ENCODE measurements at places on chromosomes 11 and 22.

- no peak for DNase-seq
These were observed 10.8 kb downstream of the SLC35C1 start for GRCh38 chr11:45815747-45816146.

DNA sequence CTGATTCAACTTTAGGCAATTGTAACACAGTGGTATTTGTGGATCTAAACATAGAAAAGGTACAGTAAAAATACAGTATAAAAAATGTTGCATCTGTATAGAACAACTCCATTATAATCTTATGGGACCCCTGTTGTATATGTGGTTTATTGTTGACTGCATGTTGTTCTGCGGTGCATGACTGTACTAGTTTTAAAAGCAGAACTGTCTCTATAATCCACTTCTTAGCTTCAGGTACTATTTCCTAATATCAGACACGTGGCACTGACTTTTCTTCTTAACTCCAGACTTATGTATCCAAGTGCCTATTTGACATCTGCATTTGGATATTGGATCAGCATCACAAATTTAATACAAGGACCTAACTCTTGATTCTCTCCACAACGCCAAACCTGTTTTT is 41.1 kb downstream of the PACS1 start:
- no peak for DNase-seq

DNA sequence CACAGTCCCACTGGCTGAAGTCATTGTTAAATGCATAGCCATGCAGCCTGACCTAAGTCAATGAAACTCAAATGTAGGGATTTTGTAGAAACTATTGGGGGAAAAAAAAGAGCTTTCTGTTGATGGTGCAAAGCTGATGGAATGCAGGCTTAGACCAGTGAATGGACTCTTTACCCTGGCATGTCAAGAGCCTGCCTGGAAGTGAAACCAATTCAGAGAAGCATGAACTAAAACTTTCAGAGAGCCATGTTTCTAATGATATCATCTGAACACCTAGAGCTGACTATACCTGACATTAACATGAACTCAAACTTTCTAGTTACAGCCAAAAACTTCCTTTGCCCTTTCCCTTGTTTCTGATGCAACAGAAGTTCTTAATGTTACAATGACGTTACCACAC is 89.0 kb downstream of the APIP start:
- DNase-seq = no peak

DNA sequence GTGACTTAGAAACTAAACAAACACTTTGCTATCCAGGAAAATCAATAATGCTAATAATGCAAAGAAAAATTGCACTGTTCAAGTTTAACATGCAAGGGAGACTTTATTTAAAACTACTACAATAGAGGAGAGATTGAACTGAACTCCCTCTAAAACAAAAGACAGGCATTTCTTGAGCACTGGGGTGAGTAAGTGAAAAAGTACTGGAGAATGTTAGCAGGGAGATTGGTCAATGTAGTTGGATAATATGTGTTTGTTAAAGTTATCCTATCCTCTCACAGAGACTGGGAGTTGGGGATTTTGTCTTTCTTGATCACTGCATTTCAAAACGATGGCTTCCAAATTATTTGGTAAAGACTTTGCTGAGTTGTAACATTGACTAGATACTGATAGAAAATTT is 77.6 kb downstream of the LUZP2 start:
- DNase-seq = no peak

DNA sequence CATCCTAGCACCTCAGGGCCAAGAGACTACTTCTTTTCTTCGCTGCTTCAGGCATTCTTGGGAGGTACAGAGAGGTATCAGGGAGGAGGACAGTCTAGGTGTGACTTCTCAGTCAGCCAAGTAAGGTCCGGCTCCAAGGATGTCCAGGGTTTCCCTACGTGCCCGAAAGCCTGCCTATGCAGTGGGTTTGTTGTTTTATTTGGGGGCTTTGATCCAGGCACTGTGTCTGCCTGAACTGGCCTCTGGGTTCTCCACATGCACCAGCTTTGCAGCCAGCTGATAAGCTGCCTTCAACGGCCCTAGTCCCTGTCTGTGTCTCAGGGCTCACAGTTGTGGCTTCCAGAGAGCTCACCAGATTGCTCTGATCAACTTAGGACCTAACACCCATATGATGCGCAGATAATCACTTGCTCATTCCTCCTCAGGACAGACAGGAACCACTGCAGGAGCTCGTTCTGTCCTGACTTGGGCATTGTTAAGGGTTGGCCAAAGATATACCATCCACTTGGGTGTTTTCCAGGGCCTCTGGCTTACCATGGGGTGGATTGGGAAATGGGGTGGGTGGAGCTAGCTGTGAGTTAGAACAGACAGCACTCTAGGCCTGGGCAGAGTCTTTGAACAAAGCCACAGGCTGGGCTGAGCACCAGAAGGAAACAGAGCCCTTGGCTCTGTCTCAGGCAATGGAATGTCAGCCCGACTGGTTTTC is 45.5 kb upstream of the CRYBB3 start:
- no peak for DNase-seq

- DNase-seq = no peak
These were observed 17.7 kb downstream of the NAV2 start for GRCh38 chr11:19730373-19730772.

DNA sequence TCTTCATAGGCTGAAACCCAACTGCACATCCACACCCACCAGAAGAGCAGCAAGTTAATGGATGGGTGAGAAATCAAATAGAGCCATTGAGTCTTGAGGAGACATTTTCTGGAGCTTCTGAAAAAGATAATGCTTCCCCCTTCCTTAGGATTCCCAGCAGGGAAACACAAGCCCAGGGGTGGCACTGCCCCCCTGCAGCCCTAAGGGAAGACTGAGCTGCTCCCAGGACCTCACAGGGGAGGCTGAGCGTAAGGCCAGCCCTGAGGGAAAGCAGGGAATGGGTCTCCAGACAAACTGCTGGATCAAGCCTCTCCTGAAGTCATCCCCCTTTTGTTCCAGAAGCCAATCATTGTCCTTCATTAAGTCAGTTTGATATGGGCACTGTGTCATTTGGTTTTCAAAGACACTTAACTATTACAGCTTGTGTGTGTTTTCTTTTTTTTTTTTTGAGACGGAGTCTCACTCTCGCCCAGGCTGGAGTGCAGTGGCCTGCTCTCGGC is 15.1 kb downstream of the LTO1 start:
- DNase-seq = no peak

GRCh38 chr11:31412946-31413345 is 43.3 kb downstream of the DNAJC24 start:
- DNase-seq = no peak

DNA sequence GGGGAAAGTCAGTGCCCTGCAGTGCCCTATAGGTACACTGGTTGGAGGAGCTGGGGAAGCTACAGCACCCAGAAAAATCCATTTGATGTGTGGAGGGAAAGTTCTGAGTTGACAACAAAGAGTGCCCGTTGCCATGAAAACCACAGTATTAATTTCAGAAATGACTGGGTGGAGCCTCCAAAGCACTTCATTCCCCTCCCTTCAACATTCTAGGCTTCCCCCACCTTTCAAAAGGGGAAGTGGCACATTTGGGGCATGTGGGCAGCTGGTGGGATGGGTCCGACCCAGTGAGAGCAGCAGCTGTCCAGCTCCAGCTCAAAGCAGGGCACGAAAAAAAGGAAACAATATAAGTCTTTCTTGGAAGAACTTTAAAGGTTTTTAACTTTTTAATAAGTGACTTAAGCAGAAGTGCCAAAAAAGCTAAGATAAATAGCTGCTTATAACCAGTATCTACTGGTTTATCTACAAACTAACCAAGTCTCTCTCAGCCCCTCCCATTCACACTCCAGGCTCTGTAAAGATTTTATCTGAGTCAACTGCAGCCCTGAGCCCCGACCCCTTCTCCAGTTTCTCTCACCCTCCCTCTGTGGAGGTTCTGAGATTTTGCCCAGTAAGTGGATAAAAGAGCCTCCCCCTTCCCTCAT is 9.0 kb upstream of the AHNAK start:
- DNase-seq = no peak

DNA sequence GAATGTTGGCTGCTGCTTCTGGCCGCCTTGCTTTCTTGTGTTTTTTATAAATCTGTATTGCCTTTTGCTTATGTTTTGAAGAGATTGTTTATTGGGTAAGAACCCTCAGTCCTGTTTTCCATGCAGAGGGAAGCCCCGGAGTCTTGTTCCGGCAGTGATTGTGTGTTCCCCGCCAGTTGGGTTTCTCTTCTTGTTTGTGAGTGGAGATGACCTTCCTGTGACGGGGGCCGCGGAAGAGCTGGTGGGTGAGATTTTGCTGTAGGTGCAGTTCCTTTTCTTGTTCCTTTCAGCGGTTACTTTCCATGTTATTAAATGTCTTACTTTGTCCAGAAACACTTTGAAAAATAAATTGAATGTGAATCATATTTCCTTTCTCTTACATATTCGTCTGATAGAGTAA is 8.3 kb downstream of the TBC1D22A start:
- no peak for DNase-seq

GRCh38 chr11:77407613-77408012 is 66.3 kb downstream of the PAK1 start:
- DNase-seq = no peak

DNA sequence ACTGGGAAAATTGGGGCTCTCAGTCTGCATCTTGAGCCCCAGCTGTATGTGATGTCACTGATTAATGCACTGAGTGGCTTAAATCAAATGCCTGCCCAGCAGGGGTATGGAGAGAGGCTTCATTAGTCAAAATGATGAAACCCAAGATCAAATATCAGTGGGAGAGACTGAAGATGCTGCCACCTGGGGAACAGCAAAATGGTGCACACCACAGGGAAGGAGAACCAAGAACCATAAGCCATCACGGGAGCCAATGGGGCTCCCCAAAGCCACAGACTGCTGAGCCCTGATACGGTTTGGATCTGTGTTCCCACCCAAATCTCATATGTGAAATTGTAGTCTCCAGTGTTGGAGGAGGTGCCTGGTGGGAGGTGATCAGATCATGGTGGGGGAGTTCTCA is 85.6 kb downstream of the CTTN start:
- DNase-seq = no peak

DNA sequence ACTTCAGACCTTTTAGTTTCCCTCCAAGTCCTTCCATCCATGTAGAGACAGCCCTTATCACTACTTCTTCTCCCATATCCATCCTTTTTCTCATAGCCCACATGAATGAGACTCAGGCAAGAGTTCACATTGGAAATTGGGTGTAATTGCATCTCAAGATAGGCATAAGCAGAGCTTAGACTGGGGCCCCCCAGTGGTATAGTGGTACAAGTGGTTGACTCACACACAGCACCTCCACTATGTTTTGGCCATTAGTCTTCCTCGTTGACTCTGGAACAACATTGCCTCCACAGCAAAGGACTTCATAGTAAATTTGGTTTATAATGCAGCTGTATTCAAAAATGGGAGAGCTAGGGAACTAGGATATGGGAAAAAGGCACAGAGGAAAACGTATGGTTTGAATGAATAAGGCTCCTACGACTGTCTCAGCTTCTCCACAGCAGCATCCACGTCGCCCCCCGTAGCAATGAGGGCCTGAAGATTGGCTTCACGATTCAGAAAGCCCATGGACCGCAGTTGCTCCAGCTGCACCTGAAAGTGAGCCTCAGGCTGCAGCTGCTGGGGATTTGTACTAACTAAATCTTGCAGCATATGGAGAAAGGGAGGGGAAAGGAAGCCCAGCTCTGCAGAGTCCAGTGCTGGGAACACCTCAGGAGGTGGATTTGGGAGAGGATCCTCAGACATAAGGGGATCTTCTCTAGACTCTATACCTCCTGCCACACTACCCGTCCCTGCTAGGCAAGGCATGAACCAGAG is 2.4 kb downstream of the UBQLN3 start:
- DNase-seq = no peak

DNA sequence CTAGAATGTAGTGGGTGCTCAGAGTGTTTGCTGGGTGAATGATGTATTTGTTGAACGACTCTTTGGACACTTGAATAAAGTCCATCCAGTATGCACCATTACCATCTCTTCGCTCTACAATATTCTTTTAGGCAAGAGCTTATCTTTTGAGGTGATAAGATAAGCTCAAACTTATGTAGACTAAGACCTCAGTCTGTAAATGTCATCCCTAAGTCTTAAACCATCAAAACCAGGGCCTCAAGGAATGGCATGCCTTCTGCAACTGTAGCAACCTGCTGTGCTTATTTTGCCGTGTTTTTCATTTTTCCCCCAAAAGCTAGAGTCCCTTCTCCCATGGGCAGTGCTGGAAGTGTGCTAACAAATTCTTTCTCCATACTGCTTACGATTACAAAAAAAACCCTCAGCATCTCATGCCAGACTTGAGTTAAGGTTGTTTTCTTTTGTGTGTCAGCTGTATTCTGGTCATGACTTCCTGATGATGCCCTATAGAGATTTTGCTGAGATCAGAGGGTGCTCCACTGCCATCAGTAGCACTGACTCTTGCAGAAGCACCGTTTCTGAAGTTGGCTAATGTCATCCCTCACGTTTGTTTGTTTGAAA is 27.8 kb downstream of the LIMK2 start:
- DNase-seq = no peak

GRCh38 chr22:40036591-40037225 is 42.0 kb downstream of the FAM83F start:
- DNase-seq = no peak

DNA sequence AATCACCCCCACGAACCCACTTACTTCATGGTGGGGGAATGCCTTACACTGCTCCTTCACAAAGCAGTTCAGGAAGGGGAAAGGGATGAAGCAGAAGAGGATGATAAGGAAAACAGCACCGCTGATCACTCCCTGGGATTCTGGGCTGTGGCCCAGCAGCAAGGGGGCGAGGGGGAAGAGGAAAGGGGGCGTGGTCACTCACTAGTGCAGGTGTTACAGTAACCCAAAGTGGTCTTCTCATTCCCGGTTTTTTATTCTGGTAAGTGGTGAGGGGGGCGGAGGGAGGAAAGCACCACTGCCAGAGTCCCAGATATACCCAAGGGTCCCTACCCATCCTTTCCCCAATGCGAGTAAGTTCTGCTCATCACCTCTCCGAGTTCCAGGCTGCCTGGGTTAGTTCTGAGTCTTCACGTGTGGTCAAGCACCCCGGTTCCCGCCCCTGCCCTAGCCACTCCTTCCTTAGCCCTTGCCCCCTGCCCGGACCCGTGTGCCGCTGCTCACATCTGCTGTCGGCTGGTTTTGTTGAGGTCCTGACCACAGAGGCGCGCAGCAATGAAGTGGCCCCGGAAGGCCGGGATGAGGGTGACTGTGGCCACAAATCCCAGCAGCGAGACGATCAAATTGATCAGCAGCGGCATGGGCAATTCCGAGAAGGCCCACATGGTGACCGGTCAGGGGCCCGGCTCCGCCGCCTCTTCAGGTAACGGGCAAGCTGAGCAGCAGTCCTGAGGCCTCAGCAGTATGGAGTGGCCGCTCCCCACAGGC is 477 bp downstream of the DPAGT1 start:
- no peak for DNase-seq

All from stimulated activated CD8-positive, alpha-beta memory T cell treated with anti-CD3 and anti-CD28 coated beads, Interleukin-7, amount 100 ng/mL, for 24 hours (primary cell).